Activated T-cell treated with anti-CD3 and anti-CD28 coated beads for 4 hours (primary cell): ENCODE measurements at places on chromosomes 1 and 21.

DNA sequence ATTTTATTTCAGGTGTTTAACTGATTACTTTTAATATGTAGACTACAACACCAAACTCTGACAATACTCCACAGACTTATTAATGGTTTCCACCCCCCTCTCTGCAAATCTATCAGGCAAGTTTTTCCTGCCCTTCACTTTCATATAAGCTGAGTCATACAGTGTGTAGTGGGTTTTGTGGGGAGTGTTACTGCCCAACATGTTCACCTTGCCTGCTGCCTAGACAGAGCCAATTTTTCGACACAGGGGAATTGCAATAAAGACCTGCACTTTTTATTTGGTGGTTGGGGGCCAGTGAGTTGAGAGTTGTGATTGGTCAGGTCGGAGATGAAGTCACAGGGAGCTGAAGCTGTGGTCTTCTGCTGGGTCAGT, 119.7 kb downstream of the PPIAL4G start:
- no peak for DNase-seq

DNA sequence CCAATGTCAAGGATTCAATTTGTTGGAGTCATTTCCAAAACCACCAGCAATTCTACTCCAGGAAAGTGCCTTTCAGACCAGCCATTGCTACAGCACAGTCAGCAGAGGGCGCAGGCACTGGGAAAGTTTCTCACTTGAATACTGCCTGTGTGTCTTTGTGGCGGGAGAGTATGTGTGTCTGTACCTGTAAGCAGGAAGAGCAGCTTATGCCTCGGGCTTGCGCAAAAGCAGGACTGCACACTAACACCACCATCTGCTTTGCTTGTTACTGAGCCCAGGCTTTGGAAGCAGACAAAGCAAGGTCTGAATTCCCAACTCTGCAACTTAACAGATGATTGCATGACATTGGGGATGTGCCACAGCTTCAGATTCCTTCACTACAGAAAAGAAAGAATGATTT, 7.0 kb upstream of the CTSE start:
- peak; percentile 39 for DNase-seq

DNA sequence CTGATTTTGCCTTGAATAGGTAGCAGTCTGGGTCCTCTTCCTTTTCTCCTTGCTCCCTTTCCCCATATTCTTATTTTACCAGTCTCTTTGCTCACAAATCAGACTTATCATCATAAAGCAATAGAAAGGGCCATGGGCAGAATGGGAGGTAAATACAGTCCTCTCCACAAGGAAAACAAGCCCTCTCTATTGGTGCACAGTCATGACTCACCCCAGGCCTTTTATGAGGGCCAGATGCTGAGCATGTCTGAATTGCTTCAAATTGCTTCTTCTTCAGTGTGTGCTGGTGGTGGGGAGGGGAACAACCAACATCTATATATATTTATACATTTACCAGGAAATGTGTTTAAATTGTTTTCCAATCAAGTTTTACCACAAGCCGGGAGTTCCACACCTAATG, 75.2 kb downstream of the GFI1 start:
- DNase-seq: no peak

DNA sequence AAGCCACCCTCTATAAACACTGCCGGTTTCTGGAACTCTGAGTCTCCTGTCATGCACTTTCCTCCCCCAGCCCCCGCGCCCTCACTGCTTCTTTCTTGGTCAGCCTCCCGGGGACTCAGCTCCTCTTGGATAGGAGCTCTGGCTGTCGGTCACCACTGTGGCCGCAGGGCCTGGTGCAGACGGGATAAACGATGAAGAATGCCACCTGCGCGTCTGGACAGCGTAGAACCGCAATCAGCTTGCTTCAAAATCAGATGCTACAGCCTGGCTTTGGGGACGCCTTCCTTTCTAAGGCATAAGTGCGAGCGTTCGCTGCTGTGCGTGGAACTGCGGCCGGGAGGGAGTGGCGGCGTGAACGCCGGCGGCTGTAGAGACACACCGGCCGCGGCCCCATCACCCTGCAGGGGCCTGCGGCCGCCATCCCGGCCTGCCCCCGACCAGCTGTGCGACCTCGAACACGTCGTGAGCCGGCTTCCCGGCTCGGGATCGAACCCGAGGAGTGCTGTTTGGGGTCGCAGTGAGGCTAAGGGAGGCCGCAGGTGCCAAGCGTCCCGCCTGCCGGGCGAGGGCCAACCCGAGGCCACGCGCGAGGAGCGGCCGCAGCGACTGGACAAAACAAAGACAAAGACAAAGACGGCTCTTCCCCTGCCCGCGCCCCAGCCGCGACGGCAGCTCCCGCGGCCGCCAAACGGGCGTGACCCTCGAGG, 688 bp downstream of the PTTG1IP start:
- no peak for DNase-seq

DNA sequence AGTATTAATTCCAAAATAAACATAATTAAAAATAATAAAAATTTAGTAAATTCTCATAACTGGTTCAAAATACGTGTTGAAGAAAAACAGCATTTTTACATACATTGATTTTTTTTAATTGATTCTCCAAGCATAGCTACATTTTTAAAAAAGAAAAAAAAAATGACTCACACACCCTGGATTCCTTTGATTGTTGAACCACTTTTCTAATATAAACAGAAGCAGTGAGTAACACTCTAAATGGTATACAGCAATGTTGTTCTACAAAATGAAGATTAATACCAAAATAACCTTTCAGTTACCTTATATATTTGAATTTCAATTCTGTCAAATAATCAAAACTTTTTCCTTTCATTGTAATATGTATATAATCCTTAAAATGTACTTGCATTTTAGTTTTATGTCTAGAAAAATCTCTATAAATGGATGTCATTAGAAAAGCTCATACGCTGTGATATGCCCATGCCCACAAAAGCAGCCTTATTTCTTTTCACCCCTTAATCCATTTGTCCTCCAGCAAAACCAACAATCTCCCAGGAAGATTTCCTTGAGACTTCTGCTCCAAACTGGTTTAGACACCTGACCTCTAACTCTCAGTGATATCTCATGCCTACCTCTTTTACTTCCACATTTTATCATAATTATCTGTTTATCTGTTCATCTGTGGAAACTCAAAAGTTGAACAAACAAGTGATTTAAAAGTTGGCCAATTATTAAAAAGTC, 246.4 kb upstream of the NR5A2 start:
- DNase-seq: no peak

- DNase-seq: no peak
Observed at GRCh38 chr1:111201275-111202090, 1.0 kb upstream of the DENND2D start.

DNA sequence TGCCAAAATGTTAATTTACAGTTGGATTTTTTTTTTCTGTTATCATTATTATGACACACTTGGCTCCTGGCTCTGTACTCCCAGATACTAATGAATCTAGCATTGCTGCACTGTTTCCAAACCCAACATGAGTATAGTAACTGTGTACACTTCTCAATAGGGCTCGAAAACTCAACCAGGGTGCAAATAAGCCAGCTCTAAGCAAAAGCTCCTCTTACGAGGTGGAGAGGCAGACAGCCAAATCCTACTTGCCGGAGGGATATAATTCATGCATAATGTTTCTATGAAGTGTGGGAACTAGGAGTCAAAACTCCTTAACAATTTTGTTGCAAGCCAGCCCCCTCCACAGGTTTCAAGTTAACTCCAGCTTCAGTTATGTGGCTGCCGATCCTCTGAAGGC, 510.4 kb upstream of the ZP4 start:
- no peak for DNase-seq
